ENCODE measurements at places on chromosomes 16 and 17.
A peak's percentile ranks its signal among the peaks of the same experiment; 100 is the strongest.

DNA sequence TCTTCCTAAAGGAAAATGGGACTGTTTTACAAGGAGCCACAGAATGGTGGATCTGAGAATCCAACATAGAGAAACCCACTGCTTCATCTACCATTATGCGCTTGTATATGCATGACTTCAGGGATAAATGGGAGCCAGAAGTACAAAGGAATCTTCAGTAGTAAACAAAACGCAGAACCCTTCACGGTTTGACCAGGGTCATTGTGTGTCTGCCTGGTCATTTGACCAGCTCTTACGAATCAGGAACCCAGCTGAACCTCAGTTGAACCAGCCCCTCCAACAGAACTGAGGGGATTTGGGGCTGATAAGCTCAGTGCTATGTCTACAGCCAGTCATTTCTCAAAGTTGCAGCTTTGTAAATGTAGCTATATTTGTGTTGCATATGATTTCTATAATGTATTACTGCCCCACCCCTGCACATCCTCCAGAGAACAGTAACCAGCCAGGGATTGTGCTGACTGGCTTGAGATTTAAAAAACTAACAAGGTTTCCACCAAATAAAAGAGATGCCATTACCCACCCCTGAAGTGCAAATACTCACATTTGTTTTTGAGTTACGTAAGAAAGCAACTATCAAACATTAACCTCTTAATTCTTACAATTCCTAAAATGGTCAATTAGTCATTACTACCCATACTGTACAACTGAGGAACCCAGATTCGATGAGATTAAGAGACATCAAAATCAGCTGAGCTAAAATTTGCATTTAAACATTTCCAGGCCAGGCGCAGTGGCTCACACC lies 6.3 kb downstream of the CMTM4 start:
- DNase-seq: no peak

GRCh38 chr17:13442361-13442760 lies 159.4 kb downstream of the HS3ST3A1 start:
- no peak for DNase-seq

DNA sequence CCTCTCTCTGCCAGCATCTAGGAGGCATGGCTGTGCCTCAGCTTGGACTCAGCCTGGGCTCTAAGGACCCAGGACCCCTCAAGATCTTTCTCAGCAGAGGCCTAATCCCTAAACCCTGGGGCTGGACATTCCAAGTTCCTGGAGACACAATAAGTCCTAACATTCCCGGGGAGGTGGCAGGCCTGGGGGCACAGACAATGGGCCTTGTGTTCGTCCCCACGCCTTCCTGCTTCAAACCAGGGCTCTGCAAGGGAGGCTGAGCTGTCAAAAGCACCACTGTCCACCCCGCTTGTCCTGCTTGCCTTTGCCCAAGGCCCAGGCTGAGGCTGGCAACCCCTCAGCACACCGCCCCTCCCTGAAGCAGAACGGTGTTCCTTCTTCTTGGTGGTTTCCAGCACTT lies 13.7 kb downstream of the SDK2 start:
- DNase-seq: no peak

GRCh38 chr17:64192589-64192988 lies 62.6 kb upstream of the ERN1 start:
- no peak for DNase-seq

DNA sequence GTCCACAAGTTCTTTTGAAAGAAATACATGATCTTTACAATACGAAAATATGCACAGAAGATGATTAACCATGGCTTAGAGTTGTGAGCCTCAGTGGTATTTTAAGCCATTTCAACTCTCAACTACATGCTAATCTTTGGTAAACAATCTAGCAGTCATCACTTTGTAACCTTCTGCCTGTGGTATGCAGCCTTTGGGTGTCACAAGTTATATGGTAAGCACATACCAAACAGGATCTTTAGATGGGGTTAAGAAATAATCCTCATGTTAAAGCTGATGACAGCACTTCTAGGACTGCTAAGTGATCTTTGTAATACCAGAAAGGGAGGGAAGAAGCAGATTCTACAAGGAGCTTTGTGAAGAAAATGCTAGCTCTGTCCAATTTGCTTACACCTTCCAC lies 74.3 kb downstream of the CA4 start:
- no peak for DNase-seq

DNA sequence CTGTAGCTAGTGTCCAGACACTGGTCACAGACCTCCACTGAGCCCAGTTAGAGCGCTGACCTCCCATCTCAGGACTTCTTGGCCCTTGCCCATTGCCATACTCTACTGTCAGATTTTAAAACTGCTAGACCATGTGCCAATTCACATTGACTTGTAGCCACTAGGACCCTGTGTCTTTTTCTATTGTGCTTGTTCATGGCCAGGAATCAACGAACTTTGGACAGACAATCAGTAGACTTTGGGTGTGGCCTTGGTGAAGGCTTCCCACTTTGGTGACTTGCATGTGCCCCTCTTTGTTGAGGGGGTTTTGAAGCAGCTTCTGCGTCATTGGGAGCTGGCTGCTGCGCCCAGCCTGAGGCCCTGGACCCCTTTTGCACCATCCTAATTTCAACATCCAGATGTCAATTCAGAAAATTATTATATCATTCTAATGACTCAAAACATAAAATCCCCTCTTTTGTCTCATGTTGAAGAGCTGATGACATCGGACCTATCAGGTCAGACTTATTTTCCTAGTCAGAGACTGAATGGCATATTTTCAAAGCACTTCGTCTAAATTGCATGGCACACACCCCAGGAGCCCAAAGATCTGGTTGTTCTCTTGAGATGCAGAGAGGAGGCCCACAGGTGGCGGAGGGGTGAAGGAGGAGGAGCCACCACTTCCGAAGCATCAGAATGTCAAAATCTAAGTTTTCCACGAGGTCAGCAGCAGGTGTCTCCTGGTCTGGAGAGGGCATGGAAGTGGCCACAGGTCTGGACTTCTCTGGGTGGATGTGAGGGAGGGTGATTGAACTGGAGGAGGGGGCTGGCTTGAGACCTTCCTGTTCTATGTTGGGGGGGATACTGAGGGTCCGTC lies 93.4 kb upstream of the CBX4 start:
- DNase-seq: no peak

- no peak for DNase-seq
Measured at GRCh38 chr16:23999663-24000062, 163.9 kb downstream of the PRKCB start.

DNA sequence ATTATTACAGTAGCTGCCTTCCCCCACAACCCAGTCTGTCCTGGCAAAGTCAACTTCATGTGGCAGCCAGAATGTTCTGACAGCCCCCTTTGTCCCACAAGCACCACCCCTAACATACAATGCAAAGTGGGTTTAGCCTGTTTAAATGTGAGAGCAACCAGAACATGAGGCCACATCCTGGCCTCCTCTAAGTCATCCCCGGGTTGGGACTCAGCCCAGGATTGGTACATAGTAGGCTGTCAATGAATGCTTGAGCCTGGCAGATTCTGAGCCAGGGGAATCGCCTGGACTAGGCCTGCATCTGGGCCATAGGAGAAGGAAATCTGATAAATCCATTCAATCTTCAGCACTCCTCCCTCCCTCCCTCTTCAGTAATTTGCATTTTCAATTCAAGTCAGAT lies 4.3 kb upstream of the ITGA3 start:
- DNase-seq: no peak

GRCh38 chr17:81529437-81529803 lies 1.2 kb downstream of the FSCN2 start:
- no peak for DNase-seq

DNA sequence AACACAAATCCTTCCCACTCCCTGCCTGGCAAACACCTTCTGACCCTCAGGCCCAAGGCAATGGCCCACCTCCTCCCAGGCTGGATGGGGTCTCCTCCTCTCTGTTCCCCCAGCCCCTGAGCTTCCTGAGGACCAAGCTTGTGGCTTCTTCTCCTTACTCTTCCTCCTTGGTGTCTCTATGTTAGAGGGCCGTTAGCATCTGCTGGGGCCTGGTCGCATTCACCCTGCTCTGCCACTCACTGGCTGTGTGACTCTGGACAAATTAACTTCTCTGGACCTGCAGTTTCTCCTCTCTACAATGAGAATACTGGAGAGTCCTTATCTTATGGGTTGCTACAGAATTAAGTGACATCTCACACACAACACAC lies 725 bp upstream of the MT2A start:
- no peak for DNase-seq

GRCh38 chr16:73610605-73611156 lies 562.8 kb upstream of the ZFHX3 start:
- no peak for DNase-seq

GRCh38 chr17:73641826-73642600 lies 2.2 kb downstream of the SDK2 start:
- no peak for DNase-seq

DNA sequence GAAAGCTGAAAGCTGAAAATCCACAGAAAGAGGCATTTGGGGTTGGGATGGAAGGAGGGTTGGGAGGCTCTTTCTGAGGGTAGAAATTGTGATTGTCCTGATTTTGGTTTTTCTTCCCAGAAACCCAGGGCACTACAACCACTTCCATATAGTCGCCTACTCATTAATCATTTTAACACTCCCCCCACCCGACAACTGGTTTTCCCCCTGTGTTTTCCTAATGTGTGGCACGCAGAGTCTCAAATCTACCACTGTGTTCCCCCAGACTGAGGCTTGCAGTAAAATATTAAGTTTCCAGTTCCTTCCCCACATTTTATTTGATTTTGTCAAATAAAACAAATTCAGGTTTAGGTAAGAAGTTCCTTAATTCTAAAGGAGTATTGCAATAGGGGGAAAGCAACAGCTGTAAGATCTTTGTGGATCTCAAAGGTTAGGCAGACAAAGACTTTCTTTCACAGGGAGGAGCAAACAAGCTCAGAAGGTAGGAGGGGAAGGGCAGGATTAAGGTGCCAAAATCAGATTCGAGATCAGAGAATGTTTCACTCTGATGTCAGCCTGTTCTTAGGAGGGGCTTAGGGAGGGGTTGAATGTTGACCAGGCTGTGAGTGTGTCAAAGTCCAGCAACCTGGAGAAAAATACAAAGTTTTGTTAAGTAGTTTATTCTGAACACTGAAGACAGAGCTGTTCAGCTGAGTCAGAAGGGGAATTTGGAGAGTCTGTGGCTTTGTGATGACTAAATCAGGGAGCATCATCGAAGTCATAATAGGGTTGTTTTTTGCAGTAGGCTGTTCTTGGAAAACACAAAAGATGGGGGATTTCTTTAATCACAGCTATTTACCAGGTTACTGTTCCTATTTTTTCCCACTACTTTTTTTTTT lies 3.6 kb downstream of the ZNF267 start:
- DNase-seq: peak; percentile 88

- no peak for DNase-seq
Measured at GRCh38 chr17:34156741-34157589, 98.1 kb upstream of the CCL2 start.

GRCh38 chr17:10224582-10225195 lies 26.3 kb upstream of the GAS7 start:
- no peak for DNase-seq

DNA sequence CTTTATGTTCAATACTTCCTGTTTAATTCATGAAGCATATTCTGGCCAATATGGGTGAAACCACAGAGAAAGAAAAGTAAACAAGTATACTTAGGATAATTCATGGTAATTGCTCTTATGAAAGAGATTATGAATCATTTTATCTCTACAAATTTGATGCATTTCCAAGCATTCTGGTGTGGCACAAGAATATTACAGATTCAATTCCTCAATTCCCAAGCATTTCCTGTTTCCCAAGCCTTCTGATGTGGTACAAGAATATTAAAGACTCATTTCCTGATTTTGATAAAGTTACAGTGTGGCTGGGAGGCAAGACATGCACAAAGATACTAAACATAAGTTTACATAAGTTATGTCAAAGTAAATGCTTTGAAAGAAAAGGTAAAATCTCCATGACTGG lies 126.1 kb upstream of the NUDT7 start:
- DNase-seq: no peak

DNA sequence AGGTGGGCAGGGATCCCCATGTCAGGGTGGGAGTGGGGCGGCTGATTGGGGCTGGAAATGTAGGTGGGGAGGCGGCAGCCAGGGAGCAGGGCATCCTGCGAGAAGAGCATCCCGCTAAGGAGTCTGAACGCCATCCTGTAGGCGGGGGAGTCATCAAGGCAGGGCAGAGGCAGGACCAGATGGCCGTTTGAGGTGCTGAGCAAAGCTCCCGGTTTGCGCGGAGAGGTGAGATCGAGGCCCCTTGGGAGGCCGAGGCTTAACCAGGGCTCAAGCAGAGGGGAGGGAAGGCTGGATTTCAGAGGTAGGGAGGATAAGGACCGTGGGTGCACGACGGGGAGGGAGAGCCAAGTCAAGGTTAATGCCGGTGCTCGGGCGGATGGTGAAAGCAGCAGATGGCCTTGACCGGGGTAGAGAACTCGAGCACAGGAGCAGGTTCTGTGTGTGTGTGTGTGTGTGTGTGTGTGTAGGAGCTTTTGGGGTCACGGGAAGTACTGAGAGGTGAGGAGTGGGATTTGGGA lies 472 bp upstream of the NME2 start:
- DNase-seq: no peak

DNA sequence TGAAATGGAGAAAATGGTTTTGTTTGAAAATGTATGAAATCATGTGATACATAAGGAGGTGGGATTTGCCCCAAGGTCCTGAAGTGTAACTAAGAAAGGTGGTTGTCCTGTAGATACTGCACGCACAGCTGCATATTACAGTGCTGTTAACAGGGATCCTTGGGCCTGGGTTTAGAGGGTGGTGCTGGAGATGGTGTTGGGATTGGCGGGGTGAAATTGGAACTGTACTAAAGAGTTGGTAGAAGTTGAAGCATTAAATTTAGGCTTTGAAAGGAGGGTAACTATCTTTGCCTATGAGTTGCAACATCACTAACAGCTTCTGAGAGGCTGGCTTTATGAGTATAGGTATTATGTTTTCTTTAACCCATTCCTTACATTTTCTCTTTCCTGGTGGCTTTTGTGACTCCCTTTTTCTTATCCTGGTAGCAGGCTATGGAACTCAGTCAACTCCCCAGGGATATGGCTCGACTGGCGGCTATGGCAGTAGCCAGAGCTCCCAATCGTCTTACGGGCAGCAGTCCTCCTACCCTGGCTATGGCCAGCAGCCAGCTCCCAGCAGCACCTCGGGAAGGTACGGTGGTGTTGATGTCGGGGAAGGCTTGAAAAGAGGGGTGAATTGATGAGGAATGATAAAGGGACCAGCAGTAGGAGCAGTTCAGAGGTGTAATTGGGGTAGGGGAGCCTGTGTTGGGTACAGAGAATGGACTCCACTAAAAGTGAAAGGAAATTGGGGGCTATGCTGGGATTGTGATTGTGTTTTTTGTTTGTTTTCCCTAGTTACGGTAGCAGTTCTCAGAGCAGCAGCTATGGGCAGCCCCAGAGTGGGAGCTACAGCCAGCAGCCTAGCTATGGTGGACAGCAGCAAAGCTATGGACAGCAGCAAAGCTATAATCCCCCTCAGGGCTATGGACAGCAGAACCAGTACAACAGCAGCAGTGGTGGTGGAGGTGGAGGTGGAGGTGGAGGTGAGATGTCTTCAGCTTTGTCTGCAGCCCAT lies 3.8 kb downstream of the FUS start:
- no peak for DNase-seq

All from CD4-positive, alpha-beta T cell treated with Interleukin-4 for 1 hour (primary cell).